ENCODE measurements at places on chromosomes 6 and 20.
A peak's percentile ranks its signal among the peaks of the same experiment; 100 is the strongest.

DNA sequence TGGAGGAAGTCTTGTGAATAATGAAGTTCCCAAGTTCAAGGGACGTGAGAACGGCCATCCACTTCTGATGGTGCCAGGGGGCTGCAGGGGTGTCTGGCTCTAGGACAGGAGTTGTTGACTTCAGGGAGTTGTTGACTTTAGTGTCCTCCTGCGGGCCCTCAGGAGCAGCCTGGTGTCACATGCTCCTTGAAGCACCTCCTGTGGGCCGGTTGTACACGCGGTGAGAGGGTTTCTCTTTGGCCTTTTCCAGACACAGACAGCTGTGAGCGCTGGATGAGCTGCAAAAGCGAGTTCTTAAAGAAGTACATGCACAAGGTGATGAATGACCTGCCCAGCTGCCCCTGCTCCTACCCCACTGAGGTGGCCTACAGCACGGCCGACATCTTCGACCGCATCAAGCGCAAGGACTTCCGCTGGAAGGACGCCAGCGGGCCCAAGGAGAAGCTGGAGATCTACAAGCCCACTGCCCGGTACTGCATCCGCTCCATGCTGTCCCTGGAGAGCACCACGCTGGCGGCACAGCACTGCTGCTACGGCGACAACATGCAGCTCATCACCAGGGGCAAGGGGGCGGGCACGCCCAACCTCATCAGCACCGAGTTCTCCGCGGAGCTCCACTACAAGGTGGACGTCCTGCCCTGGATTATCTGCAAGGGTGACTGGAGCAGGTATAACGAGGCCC lies 77.8 kb downstream of the ISM1 start:
- DNase-seq, result no peak

- no peak for DNase-seq
These were observed 26.1 kb downstream of the MANBAL start for GRCh38 chr20:37315452-37316110.

GRCh38 chr20:53658973-53659372 lies 65.3 kb upstream of the ZNF217 start:
- DNase-seq, result no peak

DNA sequence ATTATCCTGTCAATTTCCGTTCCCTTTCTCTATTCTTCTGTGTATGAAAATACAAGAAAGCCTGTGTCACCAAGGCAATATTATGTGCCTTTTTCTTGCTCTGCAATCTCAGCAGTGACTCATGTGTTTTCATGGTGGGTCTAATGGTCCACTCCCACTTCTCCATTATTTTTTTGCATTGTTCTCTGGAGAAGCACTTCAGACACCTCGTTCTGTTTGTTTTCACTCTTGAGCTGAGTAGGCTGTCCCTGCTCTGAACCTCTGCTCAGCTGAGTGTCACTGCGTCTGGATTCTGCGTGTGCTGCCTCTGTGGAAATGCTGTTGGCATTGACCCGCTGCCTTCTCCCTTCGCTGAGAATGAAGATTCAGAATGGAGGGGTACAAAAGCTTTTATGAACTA lies 230.6 kb downstream of the TMEM242 start:
- DNase-seq, result no peak

- peak; percentile 19 for DNase-seq
These were observed 3.3 kb downstream of the KCNS1 start for GRCh38 chr20:45097485-45098102.

- DNase-seq, result no peak
These were observed 4.0 kb downstream of the QKI start for GRCh38 chr6:163418311-163419029.

DNA sequence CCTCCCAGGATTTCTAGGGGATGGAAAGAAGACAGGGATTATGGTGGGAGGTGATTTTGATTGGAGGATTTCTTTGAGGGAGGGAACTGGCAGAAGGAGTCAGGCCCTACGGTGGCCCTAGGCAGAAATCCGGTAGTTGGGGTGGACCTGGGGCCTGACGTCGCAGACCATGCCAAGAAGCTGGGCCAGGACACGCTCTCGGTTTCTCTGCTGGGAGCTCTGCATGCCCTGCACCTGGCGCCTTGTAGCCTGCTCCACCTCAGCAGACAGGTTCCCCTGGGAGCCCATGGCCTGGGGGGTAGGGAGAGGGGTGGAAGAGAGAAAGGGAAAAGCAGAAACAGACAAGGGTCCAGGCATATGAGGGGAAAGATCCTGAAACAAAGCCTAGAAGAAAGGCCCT lies 1.1 kb downstream of the ATP6V1G2 start:
- no peak for DNase-seq

DNA sequence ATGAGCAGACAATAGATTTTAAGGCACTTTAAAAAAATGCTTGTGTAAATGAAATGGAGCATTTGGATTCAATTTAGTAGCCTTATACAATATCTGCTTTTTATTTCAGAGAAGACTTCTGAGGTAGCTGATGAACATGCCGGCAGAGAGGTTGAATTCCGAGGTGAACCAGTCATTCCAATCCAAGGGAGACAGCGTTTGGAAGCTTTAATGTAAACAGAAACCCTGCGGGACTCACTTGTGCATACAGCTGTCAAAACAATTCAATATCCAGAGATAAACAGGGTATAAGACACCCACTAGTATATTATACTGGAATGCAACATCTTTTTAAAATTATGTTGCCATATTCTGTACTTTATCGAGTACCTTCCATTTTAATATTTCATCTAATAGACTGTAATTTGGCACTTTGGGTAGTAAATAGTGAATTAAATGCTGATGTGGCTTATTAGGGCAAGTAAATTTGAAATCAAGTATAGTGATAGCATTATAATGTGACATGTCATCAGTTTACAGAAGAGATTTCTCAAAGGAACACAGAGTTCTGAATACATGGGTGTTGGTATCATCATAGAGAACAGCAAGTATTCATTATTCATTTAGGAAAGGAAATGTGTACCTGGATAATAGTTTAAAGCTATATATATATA lies 347.7 kb downstream of the PRKN start:
- DNase-seq, result no peak

GRCh38 chr6:78324213-78324612 lies 543.1 kb upstream of the IRAK1BP1 start:
- DNase-seq, result no peak

DNA sequence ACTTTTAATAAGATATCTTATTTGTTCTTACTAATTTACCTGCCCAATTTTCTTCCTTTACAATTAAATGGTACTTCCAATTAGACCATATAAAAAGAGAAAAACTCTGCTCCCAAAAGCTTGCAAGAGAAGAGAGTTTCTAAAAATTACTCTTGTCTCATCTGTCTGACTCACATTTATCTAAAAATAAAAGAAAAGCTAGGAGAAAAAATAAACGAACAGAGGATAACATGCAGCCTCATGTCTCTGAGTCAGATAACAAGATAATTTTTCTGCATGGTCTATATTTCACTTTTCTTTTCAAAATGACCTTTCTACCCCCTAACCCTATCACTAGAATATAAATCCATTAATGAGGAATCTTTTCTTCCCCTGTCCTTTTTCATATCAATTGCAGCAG lies 127.2 kb upstream of the TCF21 start:
- DNase-seq, result no peak

GRCh38 chr6:9403736-9404135 lies 968.4 kb upstream of the SLC35B3 start:
- DNase-seq, result no peak

DNA sequence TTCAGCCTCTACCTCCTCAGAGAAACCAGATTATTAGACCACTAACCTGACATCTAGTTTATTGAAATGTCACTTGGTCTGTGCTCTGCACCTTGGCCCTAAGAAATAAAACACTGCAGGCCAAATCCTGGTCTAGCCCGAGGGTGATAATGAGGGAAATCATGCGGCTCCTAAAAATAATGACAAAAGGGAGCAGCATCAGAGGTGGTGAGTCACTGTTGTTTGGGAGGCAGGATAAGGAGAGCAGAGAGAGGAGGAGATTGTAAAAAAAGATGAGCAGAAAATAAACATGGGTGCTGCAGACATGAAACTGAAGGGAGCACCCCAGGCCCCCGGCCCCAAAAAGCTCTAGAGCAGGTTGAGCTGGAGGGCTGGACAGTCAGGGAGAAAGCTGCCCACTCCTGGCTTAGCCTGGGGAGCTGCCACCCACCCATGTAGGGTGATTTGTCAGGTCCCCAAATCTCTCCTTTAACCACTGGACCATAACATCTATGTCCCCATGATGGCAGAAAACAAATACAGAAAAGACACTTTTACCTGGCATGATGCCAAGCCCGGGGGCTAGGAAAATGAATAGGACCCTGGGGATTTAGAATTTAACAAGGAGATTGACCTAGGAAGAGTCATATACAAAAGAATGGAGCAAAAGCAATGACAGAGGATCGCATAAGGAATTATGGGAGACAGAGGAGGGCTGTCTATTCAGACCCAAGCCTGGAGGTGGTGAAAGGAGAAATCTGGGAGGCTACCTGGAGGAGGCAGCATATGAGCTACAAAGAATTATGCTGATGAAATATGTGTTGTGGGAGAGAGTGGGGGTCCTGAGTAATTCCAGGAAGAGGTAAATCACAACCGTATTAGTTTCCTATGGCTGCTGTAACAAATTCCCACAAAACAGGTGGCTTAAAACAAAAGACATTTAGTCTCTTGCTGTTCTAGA lies 103.7 kb downstream of the SNAP25 start:
- no peak for DNase-seq

GRCh38 chr20:45957021-45957941 lies 14.7 kb downstream of the ZNF335 start:
- no peak for DNase-seq

DNA sequence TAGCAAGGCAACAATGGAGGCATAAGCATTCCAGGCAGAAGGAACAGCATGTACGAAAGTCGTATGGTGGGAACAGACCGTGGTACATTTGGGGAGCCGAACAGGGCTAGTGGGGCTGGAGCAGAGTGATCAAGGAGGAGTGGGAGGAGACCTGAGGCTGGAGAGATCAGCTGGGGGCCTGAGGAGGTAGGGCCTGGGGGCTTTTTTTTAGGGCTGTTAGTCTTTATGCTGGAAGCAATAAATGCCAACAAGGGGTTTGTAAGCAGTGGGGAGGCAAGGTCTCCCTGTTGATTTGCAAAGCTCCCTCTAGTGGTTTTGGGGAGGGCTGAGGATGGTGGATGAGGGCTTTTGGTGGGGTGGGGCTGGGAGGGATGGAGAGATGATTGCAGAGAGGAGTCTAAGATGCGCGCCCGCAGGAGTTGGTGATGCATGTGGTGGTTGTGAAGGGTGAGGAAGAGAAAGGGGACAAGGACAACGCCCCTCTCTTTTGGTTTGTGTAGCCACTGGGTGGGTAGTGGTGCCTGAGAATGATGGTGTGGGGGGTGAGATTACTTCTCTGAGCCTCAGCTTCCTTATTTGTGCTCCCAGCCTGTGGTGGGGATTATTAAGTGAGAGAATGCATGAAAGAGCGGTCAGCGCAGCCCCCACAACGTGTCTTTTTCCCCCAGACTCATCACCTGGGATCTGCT lies 74.1 kb upstream of the TOX2 start:
- no peak for DNase-seq

DNA sequence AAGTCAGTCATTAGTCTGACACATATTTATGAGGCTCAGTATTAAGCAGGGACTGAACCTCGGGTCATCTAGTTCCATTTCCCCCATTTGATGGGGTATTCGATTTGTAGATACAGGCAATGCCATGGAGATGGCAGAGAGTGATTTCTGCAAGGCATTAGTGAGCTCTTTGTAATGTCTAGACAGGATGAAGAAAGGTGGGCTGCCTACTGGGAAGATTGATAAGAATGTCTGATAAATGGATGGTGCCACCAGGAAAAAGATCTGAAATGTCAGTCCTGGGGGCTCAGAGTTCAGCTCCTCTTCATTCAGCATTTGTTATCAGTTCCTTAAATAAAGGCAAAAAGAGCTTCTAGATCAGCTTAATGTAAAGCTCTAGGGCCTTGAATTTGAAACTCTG lies 51.4 kb downstream of the HS3ST5 start:
- no peak for DNase-seq

Measured in stimulated activated CD4-positive, alpha-beta T cell treated with anti-CD3 and anti-CD28 coated beads, TNF-alpha, amount 100 ng/mL, for 1 hour (primary cell).